ENCODE measurements at places on chromosomes 5 and 9.

- H3K4me3 ChIP-seq: no peak overlapping the region
- no peaks in the 10 kb centered on the region for H3K27me3 ChIP-seq
- DNase-seq: no peak
- H3K36me3 ChIP-seq: no peaks in the 10 kb centered on the region
- no peak overlapping the region for H3K27ac ChIP-seq
- no peaks in the 10 kb centered on the region for H3K4me1 ChIP-seq
Measured at GRCh38 chr9:29245351-29245750, 1672.1 kb upstream of the C9orf72 start.

DNA sequence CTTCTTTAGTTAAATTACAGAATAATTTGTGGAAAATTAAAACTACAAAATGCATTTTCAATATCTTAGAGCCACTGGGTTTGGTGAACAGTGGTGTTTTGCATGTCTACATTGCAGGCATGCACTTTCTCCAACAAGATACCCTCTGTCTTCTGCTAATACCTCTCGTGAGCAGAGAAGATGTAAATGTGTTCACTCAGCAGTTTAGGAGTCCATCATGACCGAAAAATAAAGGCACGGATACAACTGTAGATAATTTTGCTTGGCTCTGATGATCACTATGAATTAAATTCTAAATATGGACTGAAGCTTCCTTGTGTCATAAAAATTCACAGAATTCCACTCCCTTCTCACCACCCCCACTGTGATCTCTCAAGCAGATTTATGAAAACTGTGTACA, 313.8 kb downstream of the GLIS3 start:
- no peaks in the 10 kb centered on the region for H3K36me3 ChIP-seq
- no peak overlapping the region for H3K27ac ChIP-seq
- no peak for DNase-seq
- no peaks in the 10 kb centered on the region for H3K4me1 ChIP-seq
- H3K4me3 ChIP-seq: no peak overlapping the region

- no peak for DNase-seq
- no peaks in the 10 kb centered on the region for H3K27me3 ChIP-seq
- H3K27ac ChIP-seq: no peak overlapping the region
- no peak overlapping the region for H3K4me3 ChIP-seq
Measured at GRCh38 chr9:101578378-101578777, 16.4 kb downstream of the PPP3R2 start.

DNA sequence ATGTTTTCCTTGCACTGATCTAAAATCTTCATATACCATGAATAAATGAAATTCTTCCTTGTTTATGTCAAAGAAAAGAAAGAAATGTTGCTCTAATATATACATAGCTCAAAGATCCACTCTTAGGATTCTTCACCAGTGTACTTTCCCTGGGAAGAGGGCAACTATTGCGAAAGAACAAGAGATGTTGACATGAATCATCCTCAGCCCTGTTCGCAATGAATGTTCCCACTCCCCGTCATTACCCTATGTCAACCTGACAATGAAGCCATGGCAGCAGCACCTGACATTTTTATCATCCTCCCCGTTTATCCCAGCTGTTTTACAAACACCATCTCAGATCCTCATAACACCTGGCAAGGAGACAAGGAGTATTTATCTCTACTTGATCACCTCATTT, 409.1 kb upstream of the GRIA1 start:
- H3K4me1 ChIP-seq: no peaks in the 10 kb centered on the region

GRCh38 chr5:105794578-105794977, 1876.2 kb downstream of the EFNA5 start:
- no peak overlapping the region for H3K4me3 ChIP-seq
- DNase-seq: no peak
- H3K4me1 ChIP-seq: no peaks in the 10 kb centered on the region
- H3K27ac ChIP-seq: no peak overlapping the region
- H3K27me3 ChIP-seq: no peaks in the 10 kb centered on the region
- H3K36me3 ChIP-seq: no peaks in the 10 kb centered on the region

GRCh38 chr5:64149268-64149667, 16.4 kb upstream of the RNF180 start:
- H3K4me3 ChIP-seq: no peak overlapping the region
- no peak for DNase-seq
- no peak overlapping the region for H3K27ac ChIP-seq
- no peaks in the 10 kb centered on the region for H3K4me1 ChIP-seq
- H3K27me3 ChIP-seq: no peaks in the 10 kb centered on the region
- H3K36me3 ChIP-seq: no peaks in the 10 kb centered on the region

DNA sequence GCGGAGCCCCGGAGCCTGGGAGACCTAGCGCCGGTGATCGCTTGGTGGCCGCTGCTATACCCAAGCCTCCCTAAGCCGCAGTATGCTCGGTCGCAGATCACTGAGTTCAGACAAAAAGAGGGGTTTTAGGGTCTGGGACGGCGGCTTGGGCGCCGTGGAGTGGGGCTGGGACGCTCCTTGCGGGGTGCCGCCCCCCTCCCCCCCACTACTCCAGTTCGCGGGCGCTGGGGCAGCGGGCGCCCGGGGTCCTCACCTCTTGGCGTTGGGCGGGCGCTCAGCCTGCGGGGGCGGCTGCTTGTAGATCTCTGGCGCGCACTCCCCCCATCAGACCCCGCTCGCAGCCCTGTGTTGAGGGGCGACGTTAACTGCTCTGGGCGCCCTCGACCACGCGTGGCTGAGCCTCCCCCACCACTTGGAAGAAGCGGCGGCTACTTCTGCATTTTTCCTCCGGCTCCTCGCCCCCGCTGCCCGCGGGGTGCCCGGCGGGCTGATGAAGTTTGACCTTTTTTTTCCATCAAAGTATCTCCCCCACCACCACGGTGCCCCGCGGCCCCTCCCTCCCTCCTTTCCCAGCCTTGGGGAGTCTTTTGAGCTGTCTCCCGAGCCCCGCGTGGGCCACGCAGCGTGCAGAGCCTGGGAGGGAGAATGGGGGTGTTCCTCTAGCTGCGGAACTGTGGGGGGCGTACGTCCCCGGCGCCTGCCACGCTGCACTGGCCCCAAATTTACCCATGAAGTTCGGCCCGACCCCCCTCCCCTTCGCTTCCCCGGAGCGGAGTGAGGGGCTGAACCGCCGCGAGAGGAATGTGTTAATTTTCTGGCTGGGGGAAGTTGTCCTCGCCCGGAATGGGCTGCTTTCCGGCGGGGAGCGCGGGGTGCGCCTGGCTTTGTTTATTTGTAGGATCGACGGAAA, 1.2 kb downstream of the CXXC5 start:
- peaks cover 6% of the 10 kb centered on the region for H3K27me3 ChIP-seq
- H3K27ac ChIP-seq: peak overlapping the region; percentile 87
- H3K36me3 ChIP-seq: peaks cover 6% of the 10 kb centered on the region
- peak overlapping the region; percentile 98 for H3K4me3 ChIP-seq

GRCh38 chr5:144406442-144406841, 235.8 kb downstream of the KCTD16 start:
- no peaks in the 10 kb centered on the region for H3K27me3 ChIP-seq
- no peaks in the 10 kb centered on the region for H3K36me3 ChIP-seq
- H3K4me1 ChIP-seq: no peaks in the 10 kb centered on the region
- no peak for DNase-seq

DNA sequence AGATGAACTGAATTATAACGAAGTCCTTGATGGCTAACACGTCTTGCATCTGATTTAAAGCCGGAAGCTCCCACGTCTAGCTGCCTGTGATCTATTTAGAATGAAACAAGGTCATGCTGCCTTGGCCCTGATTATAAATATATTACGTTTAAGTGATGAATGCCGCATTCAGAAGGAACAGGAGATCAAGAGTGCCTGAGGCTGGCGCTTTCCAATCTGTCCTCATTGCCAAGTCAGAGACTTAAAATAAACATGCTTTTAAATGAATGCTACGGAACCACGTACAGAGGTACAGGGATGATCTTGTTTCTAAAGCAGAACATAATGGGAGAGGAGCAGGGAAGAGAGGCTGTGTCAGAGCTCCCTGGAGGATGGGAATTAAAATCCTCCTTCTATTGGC, 292.8 kb downstream of the TLE1 start:
- H3K36me3 ChIP-seq: no peaks in the 10 kb centered on the region
- no peaks in the 10 kb centered on the region for H3K27me3 ChIP-seq
- H3K27ac ChIP-seq: no peak overlapping the region
- H3K4me3 ChIP-seq: no peak overlapping the region
- DNase-seq: no peak
- no peaks in the 10 kb centered on the region for H3K4me1 ChIP-seq

- H3K27me3 ChIP-seq: no peaks in the 10 kb centered on the region
- H3K4me3 ChIP-seq: no peak overlapping the region
- H3K4me1 ChIP-seq: peaks cover 39% of the 10 kb centered on the region
- DNase-seq: no peak
Measured at GRCh38 chr9:92663126-92663525, 6.8 kb downstream of the IPPK start.

GRCh38 chr5:32791536-32792243, 80.6 kb downstream of the NPR3 start:
- no peak overlapping the region for H3K27ac ChIP-seq
- DNase-seq: no peak
- H3K4me3 ChIP-seq: no peak overlapping the region
- H3K36me3 ChIP-seq: no peaks in the 10 kb centered on the region
- H3K4me1 ChIP-seq: no peaks in the 10 kb centered on the region
- no peaks in the 10 kb centered on the region for H3K27me3 ChIP-seq

GRCh38 chr9:90012949-90013348, 408.1 kb downstream of the GADD45G start:
- H3K4me1 ChIP-seq: no peaks in the 10 kb centered on the region
- peaks cover 4% of the 10 kb centered on the region for H3K27me3 ChIP-seq
- no peaks in the 10 kb centered on the region for H3K36me3 ChIP-seq
- no peak overlapping the region for H3K4me3 ChIP-seq

DNA sequence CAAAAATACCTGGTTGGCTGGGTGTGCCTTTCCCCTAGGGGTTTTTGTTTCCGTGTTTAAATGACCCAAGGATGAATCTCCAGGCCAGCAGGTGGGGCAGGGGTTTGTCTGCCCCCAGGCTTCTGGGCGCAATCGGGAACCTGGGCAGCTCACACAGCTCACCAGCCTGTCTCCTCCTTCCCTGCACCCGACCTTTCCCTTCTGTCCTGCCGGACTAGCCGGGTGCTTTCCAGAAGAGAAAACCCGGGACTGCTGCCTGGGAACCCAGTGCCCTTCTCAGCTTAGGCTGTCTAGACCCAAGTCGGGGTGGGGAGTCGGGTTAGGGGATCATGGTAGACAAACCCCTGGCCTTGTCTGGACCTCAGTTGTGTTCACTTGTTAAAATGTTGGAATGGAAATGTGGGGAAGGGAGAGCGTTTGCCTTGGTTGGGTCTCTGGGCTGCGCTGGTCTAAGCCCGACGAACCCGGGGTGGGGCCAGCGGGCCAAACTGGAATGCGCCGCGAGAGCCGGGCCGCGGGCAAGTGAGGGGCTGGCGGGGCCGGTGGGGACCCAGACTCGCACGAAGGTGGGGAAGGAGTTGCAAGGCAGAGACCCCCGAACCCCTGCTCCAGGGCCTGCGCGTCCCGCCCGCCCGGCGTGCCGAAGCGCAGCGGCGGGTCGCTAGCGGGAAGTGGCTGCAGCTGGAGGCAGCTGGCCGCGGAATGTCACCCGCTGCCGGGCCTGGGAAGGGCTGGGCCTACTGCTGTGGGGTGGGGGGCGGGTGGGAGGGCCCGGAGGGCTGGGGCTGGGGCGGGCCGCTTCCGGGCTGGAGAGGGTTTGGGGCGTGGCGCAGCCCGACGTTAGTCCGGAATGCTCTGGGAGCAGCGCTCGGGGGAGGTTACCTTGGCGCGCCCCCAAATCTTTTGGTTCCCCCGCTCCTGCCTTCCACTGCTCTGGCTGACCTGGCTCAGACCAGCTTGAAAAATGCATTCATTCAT, 84.6 kb downstream of the DAB2IP start:
- peaks cover 3% of the 10 kb centered on the region for H3K36me3 ChIP-seq
- no peak for DNase-seq
- H3K4me1 ChIP-seq: peaks cover 50% of the 10 kb centered on the region
- H3K27ac ChIP-seq: no peak overlapping the region

DNA sequence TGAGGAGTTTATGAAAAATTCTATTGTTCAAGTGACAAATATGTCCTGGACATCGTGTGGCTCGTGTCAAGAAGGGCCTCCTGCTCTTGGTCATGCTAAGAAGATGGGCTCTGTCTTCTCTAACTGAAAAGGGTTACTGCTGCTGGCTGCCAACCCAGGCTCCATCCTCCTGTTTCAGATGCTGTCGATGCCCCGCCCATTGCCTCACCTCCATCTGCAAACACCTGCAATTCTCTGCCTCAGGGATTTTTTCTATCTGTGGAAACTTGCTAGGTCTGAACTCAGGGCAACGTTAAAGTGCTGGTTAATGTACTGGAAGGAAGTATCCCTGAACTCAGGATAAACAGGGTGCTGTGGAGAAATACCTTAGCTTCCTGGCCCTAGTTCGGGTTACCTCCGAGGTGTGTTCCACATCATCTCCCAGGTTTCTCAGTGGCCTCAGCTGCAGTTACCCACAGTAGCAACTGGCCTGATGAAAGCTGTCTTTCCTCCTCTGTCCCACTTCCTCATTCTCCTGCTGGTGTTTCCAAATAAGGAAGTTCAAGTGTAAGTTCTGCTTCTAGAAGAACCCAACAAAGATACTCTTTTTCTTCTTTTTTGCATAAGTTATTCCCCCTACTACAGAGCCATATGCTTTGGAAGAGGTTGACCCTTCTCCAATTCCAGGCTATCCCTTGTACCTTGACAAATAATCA, 151.7 kb upstream of the SMIM23 start:
- DNase-seq: no peak
- no peaks in the 10 kb centered on the region for H3K4me1 ChIP-seq
- no peaks in the 10 kb centered on the region for H3K36me3 ChIP-seq
- no peak overlapping the region for H3K27ac ChIP-seq

DNA sequence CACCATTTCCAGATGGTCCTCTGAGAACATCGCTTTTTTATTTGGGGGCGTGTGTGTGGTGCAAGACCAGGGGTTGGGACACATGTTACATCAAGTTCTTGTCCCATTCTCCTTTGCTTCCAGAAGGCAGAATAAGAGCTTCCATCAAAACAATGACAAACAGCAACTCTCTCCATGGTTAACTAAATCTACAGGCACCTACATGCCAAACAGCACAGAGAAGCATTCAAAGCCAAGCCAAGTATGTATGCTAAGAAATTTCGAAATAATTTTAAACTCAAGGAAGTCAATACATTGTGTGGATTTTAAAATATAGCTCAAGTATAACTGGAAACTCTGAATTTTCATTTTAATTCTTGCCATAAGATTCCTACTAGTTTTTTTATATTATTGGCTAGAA, 105.6 kb downstream of the SEC61B start:
- H3K27me3 ChIP-seq: peaks cover 43% of the 10 kb centered on the region
- no peak for DNase-seq
- H3K4me3 ChIP-seq: no peak overlapping the region
- H3K36me3 ChIP-seq: no peaks in the 10 kb centered on the region

- no peak overlapping the region for H3K4me3 ChIP-seq
- peaks cover 45% of the 10 kb centered on the region for H3K4me1 ChIP-seq
- H3K36me3 ChIP-seq: peaks cover 9% of the 10 kb centered on the region
- no peak for DNase-seq
Measured at GRCh38 chr5:55319491-55319890, 11.7 kb downstream of the MTREX start.

- no peaks in the 10 kb centered on the region for H3K4me1 ChIP-seq
- no peaks in the 10 kb centered on the region for H3K27me3 ChIP-seq
- H3K4me3 ChIP-seq: no peak overlapping the region
- no peak overlapping the region for H3K27ac ChIP-seq
Measured at GRCh38 chr5:2353871-2354440, 397.5 kb downstream of the IRX2 start.

GRCh38 chr5:139386050-139386438, 2.9 kb upstream of the SLC23A1 start:
- H3K36me3 ChIP-seq: peaks cover 17% of the 10 kb centered on the region
- H3K4me3 ChIP-seq: peak overlapping the region; percentile 90
- H3K4me1 ChIP-seq: peaks cover 49% of the 10 kb centered on the region
- no peak for DNase-seq
- H3K27ac ChIP-seq: peak overlapping the region; percentile 98
